ENCODE measurements at places on chromosomes 1 and 21. TPM values are rescaled to one million over a fixed set of nuclear protein-coding genes. Genes with fewer than 3 reads are reported as not detected.

ILDR2 gene
- 0.40 TPM for total RNA-seq

ADPRS gene
- 46.5 TPM for total RNA-seq

HMGCL gene
- 49.7 TPM for total RNA-seq

ACKR1 gene
- total RNA-seq = 33.3 TPM

MATN1 gene
- total RNA-seq = not detected

CYP4X1 gene
- 5.6 TPM for total RNA-seq

NBPF4 gene
- total RNA-seq = not detected

SLC44A3 gene
- 4.3 TPM for total RNA-seq

MYOG gene
- total RNA-seq = not detected

DNA sequence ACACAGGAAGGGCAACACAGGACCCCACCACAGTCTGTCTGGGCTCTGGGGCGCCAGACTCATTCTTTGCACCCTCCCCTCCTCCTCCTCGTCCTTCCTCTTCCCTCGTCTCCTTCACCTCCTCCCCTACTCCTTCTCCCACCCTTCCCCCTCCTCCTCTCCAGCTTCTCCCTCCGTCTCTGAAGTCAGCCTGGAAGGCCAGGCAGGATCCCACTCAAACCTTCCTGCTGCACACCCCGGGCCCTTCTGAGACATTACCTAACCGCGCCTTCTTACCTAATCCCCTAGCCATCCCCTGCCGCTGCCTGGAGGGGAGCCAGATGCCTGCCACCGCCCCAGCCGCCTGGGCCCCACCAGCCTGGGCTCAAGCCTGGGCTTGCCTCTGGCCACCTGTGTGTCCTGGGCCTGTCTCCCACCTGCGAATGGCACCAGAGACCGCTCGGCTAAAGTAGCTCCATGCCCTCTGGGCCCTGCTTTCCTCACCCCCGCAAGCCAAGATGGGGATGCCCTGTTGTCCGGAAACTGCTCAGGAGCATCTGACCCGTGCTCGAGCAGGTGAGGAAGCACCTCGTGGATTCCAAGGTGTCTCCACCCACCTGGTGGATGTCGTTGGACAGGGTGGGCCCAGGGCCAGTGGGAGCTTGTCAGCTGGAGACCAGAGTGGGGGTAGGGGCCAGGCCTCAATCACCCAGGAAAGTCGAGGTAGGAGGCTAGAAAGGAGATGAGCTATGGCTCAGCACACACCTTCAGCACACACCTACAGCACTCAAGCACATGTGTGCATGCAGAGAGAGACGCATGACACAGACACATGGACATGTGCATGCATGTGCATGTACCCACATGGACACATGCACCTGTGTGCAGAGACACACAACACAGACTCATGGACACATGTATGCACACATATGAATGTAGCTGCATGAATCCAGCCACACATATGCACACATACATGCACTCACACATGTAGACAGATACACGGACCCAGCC lies 31.9 kb downstream of the WNT9A start:
- no peaks in the 10 kb centered on the region for H3K27me3 ChIP-seq
- DNase-seq = no peak
- H3K27ac ChIP-seq = no peak overlapping the region
- H3K4me1 ChIP-seq = no peaks in the 10 kb centered on the region
- H3K36me3 ChIP-seq = no peaks in the 10 kb centered on the region
- no peak overlapping the region for H3K4me3 ChIP-seq

- H3K4me1 ChIP-seq = no peaks in the 10 kb centered on the region
- no peaks in the 10 kb centered on the region for H3K27me3 ChIP-seq
- no peak overlapping the region for H3K27ac ChIP-seq
- H3K4me3 ChIP-seq = no peak overlapping the region
- DNase-seq = no peak
- no peaks in the 10 kb centered on the region for H3K36me3 ChIP-seq
Observed at GRCh38 chr1:227901906-227902640, 45.7 kb downstream of the WNT9A start.

GRCh38 chr1:109300650-109301151 lies 6.1 kb downstream of the MYBPHL start:
- no peaks in the 10 kb centered on the region for H3K36me3 ChIP-seq
- H3K27ac ChIP-seq = no peak overlapping the region
- no peak for DNase-seq
- no peak overlapping the region for H3K4me3 ChIP-seq
- H3K27me3 ChIP-seq = no peaks in the 10 kb centered on the region
- peaks cover 17% of the 10 kb centered on the region for H3K4me1 ChIP-seq

- peak; percentile 57 for DNase-seq
- H3K4me1 ChIP-seq = peaks cover 7% of the 10 kb centered on the region
- H3K36me3 ChIP-seq = no peaks in the 10 kb centered on the region
- H3K27me3 ChIP-seq = no peaks in the 10 kb centered on the region
- peak overlapping the region; percentile 61 for H3K27ac ChIP-seq
- H3K4me3 ChIP-seq = peak overlapping the region; percentile 52
Observed at GRCh38 chr1:227887697-227888403, 59.9 kb downstream of the WNT9A start.

DNA sequence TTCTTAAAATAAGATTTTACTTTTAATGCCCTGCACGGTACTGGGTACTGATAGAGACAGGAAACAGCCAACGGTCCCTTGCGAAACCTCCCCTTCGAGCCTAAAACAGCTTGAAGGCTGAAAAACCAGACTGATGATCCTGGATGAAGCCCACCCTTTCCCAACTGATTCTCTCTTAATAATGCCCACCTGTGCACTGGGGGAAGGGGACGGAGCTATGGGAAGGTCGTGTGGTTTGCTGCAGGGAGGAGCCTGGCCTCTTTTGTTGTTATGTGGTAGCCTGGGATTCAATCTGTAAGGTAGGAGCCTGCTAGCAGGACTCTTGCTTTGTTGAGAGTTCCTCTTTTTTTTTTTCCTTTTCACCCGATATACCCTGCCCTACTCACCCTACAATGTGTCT lies 25.6 kb downstream of the SAMSN1 start:
- peaks cover 7% of the 10 kb centered on the region for H3K4me1 ChIP-seq
- no peaks in the 10 kb centered on the region for H3K36me3 ChIP-seq
- H3K4me3 ChIP-seq = no peak overlapping the region
- H3K27ac ChIP-seq = no peak overlapping the region
- no peak for DNase-seq

GRCh38 chr1:12172042-12172851 lies 5.5 kb downstream of the TNFRSF1B start:
- H3K4me1 ChIP-seq = peaks cover 6% of the 10 kb centered on the region
- H3K36me3 ChIP-seq = no peaks in the 10 kb centered on the region
- no peak overlapping the region for H3K4me3 ChIP-seq
- H3K27me3 ChIP-seq = no peaks in the 10 kb centered on the region
- DNase-seq = no peak
- H3K27ac ChIP-seq = no peak overlapping the region

- peaks cover 15% of the 10 kb centered on the region for H3K36me3 ChIP-seq
- no peak for DNase-seq
- peaks cover 11% of the 10 kb centered on the region for H3K4me1 ChIP-seq
- no peak overlapping the region for H3K27ac ChIP-seq
- H3K4me3 ChIP-seq = no peak overlapping the region
- no peaks in the 10 kb centered on the region for H3K27me3 ChIP-seq
Observed at GRCh38 chr1:225422031-225422605, 5.7 kb downstream of the LBR start.

DNA sequence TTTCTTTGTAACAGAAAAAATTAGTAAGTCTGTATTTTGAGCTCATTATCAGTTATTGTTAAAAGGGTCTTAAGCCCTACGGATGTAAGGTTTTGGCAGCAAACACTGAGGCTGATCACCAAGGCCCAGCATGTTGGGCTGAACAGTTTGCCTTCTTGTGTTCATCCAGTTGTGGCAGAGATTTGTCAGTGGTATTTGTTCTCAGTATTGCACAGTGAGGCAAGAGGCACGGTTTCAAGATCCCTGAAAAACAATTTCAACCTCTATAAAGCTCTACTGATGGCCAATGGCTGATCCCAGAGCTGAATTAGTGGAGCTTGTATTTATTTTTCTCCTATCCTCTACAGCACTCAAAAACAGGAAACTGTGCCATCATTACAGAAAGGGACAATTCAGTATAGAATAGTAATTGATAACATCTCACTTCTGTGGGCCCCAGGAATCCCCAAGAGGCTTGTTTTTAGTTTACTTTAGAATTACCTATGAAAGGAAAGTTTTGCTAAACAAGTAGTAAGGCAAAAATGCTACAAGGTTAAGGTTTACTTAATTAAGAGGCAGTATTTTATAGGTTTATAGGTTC lies 191.8 kb upstream of the RAB4A start:
- no peaks in the 10 kb centered on the region for H3K36me3 ChIP-seq
- no peaks in the 10 kb centered on the region for H3K27me3 ChIP-seq
- H3K4me1 ChIP-seq = peaks cover 11% of the 10 kb centered on the region
- H3K4me3 ChIP-seq = no peak overlapping the region

DNA sequence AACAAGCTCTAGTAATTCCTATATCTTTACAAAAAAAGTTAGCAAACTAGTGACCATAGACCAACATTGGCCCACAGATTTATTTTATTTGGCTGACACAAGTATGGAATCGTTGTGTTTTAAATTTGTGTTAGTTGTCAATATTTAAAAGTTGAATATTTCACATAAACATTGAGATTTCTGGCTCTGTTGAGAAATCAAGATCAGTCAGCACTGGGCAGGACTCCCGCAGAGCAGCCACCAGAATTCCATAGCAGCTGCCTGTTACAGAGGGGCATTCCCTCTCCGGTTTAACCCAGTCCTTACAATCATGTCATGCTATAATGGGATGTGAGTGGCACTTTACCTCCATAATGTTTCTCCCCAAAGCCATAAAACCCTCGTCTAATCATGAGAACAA lies 79.2 kb upstream of the NRIP1 start:
- H3K27ac ChIP-seq = no peak overlapping the region
- H3K36me3 ChIP-seq = no peaks in the 10 kb centered on the region
- H3K27me3 ChIP-seq = no peaks in the 10 kb centered on the region
- no peaks in the 10 kb centered on the region for H3K4me1 ChIP-seq

DNA sequence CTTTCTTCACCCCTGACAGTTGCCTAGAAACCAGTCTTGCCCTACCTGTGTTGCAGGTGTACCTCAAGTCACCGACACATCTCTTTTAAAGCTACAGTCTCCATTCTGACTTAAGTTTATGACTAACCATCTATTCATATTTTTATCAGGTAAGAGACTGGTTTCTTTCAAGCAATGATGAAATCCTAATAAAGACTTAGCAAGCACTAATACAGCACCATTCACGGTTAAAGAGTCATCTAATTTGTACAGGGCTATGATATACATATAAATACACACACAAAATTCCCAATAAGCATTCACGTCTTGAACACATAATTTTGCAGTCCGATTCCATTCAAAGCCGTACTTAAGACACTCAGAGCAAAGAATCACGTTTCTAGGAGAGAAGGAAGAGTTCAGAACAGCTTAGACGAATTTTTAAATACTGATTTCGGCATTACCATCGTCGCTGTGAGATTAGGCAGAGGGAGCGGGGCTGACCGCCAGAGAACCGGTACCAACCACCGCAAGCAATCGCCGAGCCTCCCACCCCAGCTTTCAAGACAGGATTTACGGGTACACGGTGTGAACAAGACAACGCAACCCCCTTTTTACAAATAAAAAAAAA lies 943 bp downstream of the ERRFI1 start:
- H3K4me1 ChIP-seq = peaks cover 48% of the 10 kb centered on the region
- H3K27ac ChIP-seq = peak overlapping the region; percentile 91
- no peaks in the 10 kb centered on the region for H3K36me3 ChIP-seq

DNA sequence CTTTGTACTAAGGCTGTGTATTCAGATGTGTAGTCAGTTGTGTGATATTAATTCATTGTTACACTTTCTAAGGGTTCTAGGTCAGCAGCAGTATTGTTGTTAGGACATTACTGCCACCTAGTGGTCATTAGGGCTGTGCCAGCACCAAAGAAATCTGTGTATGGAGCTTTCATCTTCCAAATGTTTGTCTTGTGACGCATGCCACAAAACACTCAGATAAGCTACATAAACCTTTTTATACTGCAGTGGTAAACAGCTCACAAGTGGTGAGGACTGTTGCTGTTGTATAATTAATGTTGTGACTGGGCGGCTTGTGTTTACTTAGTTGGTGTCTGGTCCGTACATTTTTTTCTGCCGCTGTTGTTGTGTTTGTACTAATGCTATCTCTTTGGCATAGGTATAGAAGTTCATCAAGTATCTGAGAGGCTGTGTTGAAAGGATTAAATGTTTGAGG lies 51.7 kb downstream of the S1PR1 start:
- no peaks in the 10 kb centered on the region for H3K36me3 ChIP-seq
- H3K27ac ChIP-seq = no peak overlapping the region
- no peaks in the 10 kb centered on the region for H3K27me3 ChIP-seq
- no peak overlapping the region for H3K4me3 ChIP-seq

- peaks cover 6% of the 10 kb centered on the region for H3K4me1 ChIP-seq
- no peak overlapping the region for H3K4me3 ChIP-seq
- no peaks in the 10 kb centered on the region for H3K36me3 ChIP-seq
- H3K27ac ChIP-seq = no peak overlapping the region
Observed at GRCh38 chr1:214830941-214831340, 227.9 kb downstream of the CENPF start.

DNA sequence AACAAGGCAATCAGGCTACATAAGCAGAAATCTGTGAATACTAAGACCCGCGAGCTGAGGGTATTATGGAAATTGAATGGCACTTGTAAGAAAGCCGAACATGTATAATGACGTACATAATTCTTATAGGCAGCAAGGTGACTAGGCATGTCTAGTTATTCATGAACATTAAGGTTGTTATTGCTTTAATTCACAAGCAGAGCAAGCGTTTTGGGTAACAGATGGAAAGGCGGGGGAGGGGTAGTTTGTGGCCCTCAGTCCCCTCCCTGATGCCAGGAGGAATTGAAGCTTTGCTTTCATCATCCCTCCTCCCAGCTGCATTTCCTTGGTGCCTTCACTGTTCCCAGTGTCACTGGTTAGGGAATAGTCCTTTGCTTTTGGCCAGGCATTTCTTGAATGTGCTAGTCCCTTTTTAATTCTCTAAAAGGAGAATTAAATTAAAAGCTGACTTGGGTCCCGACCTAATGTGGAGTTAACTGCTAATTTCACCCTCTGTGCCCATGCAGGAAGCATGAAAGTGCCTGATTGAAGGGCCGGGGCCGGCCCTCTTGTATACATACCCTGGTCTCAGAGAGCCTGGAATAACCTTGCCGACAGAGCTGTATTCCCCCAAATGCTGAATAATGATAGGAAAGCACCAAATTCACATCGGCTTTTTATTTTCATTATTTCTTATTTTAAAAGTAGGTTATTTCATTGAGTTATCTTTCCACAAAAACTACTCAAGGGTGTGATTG lies 42.5 kb downstream of the RYR2 start:
- no peak overlapping the region for H3K27ac ChIP-seq
- H3K36me3 ChIP-seq = no peaks in the 10 kb centered on the region
- H3K4me1 ChIP-seq = no peaks in the 10 kb centered on the region
- no peaks in the 10 kb centered on the region for H3K27me3 ChIP-seq
- no peak overlapping the region for H3K4me3 ChIP-seq
- DNase-seq = no peak

DNA sequence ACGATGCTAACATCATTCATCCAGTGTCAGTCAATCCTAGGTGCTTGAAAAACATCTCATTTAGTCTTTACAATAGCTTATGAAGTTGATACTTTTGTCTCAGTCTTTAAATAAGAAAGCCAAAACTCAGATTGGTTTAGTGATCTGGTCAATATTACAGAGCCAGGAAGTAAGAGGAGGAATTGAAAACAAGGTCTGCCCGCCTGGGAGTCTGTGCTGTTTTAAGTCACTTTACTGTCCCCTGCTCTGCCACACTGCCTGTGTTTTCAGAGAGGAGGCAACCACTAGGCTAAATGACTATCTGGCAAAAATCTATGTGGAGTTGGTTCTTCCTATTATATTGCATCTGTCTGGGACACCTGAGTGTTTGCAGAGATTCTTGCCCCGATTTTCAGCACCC lies 62.3 kb downstream of the ST6GALNAC3 start:
- H3K27ac ChIP-seq = peak overlapping the region; percentile 50
- peaks cover 19% of the 10 kb centered on the region for H3K4me1 ChIP-seq
- H3K36me3 ChIP-seq = no peaks in the 10 kb centered on the region
- DNase-seq = no peak
- H3K4me3 ChIP-seq = no peak overlapping the region
- H3K27me3 ChIP-seq = no peaks in the 10 kb centered on the region

Measured in thyroid gland (tissue), 4 donors.